Left lung (tissue), 14 donors: ENCODE measurements at places on chromosomes 7 and 10.

DNA sequence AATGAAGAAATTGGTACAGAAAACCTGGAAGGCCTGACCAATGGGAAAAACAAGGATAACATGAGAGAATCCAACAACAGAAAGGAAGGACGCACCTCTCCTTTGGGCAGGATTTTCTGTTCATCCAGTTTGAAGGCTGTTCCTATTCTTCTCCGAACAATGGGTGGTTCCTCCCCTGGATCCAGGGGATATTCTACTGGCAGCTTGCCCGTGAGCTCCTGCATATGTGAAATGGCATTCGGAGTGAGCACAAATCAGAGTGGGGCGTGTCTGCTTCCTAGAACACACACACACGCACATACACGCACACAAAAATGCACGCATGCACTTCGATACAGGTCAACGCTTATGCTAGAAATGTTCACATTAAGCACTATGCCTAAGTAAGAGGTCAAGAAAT lies 83.5 kb downstream of the PRPF18 start:
- no peak for DNase-seq
- H3K36me3 ChIP-seq = peaks cover 58% of the 10 kb centered on the region
- no peak overlapping the region for H3K4me3 ChIP-seq
- H3K4me1 ChIP-seq = no peaks in the 10 kb centered on the region
- no peaks in the 10 kb centered on the region for H3K27me3 ChIP-seq
- H3K27ac ChIP-seq = no peak overlapping the region

GRCh38 chr7:74066626-74067025 lies 17.0 kb upstream of the LIMK1 start:
- no peak overlapping the region for H3K4me3 ChIP-seq
- no peaks in the 10 kb centered on the region for H3K36me3 ChIP-seq
- peaks cover 14% of the 10 kb centered on the region for H3K4me1 ChIP-seq
- H3K27me3 ChIP-seq = no peaks in the 10 kb centered on the region
- peak; percentile 21 for DNase-seq
- H3K27ac ChIP-seq = no peak overlapping the region

DNA sequence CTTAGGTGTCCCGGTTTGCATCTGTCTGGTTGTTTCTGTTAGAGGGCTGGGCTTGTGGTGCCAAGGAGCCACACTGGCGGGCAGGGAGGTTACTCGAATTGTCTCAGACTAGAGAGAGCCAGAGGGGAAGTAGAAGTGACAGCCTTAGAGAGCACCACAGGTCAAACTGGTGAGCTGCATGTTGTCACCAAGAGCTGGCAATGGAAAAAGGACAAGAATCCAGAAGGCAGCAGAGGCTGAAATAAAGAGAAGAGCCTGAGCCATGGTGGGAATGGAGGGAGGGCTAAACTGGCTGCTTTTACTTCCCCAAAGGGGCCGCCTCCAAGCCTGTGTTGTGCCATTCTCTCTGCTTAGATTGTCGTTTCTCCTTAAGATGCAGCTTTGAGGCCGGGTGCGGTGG lies 31.1 kb upstream of the RHBDD2 start:
- DNase-seq = no peak
- no peaks in the 10 kb centered on the region for H3K36me3 ChIP-seq
- H3K4me1 ChIP-seq = peaks cover 6% of the 10 kb centered on the region
- H3K27me3 ChIP-seq = no peaks in the 10 kb centered on the region
- no peak overlapping the region for H3K27ac ChIP-seq
- H3K4me3 ChIP-seq = no peak overlapping the region

GRCh38 chr10:127550861-127551260 lies 1.8 kb downstream of the NPS start:
- DNase-seq = no peak
- no peak overlapping the region for H3K4me3 ChIP-seq
- no peaks in the 10 kb centered on the region for H3K27me3 ChIP-seq

DNA sequence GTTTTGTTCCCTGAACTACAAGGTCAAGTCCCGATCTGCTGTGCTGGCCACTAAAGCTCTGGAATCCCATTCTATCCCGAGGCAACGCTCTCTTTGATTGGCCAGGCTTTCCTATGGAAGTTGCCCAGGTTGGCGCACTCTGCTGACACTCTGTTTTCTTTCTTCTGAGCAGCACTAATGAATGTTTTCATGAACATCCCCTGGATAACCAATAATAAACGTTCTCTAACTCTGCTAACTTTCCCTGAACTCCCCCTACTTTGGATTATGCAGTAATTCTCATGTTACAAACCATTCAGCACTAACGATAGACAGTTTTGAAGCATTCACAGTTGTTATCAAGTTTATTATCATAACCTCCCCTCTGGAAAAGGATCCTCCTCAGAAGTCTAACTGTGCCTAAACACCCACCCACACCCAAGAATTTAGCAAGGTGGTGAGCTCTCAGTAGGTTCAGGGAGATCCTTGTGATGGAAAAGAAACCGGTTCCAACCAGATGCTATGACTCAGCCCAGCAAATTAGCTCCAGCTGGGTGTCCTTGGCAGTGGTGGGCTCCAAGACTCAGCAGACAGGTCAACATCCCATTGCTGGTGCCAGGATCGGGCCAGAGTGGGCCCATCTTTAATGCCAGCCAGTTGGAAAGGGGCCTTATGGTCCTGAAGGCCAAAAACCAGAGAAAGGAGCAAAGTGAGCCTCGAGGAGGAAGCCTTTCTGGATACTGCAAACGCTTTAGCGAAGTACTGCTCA lies 68.4 kb downstream of the CREB3L2 start:
- no peaks in the 10 kb centered on the region for H3K27me3 ChIP-seq
- H3K36me3 ChIP-seq = no peaks in the 10 kb centered on the region
- DNase-seq = no peak
- no peak overlapping the region for H3K4me3 ChIP-seq
- peak overlapping the region; percentile 58 for H3K27ac ChIP-seq

DNA sequence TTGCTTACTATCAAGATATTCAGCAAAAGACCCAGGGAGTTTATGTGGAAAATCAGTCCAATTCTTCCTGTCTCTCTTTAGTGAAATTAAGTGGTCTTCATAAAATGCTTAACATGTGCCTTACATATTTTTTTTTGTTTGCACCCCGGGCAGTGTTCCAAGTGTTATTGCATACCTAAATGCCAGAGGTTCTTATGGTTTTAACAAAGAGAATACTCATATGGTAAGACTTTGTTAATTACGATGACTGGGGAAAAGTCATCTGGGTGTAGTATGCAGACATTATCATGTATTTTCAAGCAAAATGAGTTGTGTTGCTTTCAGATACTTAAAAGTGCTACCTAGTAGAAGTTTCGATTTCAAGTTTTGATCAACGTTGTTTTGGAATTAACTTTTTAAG lies 82.6 kb downstream of the PRKG1 start:
- DNase-seq = no peak
- H3K4me3 ChIP-seq = no peak overlapping the region
- no peak overlapping the region for H3K27ac ChIP-seq
- no peaks in the 10 kb centered on the region for H3K27me3 ChIP-seq

- DNase-seq = peak; percentile 53
- no peaks in the 10 kb centered on the region for H3K27me3 ChIP-seq
- H3K4me3 ChIP-seq = no peak overlapping the region
- H3K4me1 ChIP-seq = peaks cover 5% of the 10 kb centered on the region
- no peaks in the 10 kb centered on the region for H3K36me3 ChIP-seq
Observed at GRCh38 chr7:155190688-155191087, 107.0 kb upstream of the INSIG1 start.

DNA sequence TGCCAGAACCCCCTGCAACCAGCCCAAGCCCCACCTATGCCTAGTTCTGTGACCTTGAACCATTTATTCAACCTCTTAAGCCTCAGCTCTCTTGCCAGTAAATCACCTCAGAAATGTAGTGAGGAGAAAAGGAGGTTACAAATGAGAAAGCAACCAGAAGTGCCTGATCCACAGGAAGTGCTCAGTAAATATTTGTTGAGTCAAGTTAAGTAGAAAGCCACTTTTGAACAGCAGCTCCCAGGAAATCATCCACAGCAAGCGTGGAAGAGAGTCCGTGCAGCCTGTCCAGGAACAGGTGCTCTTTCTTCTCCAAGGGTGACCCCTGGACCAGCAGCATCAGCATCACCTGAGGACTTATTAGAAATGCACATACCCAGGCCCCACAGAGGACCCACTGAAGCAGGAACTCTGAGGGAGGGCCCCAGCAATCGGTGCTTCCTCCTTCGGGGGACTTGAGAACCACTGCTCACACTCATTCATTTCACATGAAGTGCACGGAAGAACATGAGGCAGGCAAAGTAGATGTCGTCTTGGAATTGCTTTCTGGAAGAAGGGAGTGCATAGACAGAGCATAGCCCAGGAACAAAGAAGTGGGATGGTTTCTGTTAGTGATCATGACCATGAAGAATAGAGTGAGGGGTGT lies 6.3 kb upstream of the C10orf71 start:
- no peak for DNase-seq
- H3K27me3 ChIP-seq = no peaks in the 10 kb centered on the region
- no peaks in the 10 kb centered on the region for H3K36me3 ChIP-seq

DNA sequence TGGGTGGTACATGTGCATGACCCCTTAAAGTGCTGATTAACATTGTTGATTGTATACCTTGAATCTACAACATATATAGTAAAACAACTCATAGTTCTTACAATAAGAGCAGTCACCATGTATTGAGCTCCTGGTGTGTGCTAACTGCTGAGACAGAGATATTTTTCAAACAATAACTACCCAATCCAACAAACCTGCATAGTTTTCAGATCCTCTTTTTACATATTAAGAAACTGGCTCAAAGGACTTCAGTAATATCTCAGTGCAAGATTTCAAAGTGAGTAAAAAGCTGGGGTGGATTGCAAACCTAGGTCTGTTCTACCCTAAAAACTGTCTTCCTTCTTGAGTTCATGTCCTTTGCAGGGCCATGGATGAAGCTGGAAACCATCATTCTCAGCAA lies 272.2 kb downstream of the SNX13 start:
- H3K27ac ChIP-seq = no peak overlapping the region
- DNase-seq = no peak
- H3K4me3 ChIP-seq = no peak overlapping the region

- peaks cover 8% of the 10 kb centered on the region for H3K27me3 ChIP-seq
- peaks cover 14% of the 10 kb centered on the region for H3K4me1 ChIP-seq
- no peak overlapping the region for H3K27ac ChIP-seq
- no peak overlapping the region for H3K4me3 ChIP-seq
- H3K36me3 ChIP-seq = no peaks in the 10 kb centered on the region
Observed at GRCh38 chr7:44149571-44150465, 8.7 kb upstream of the MYL7 start.

GRCh38 chr7:106793015-106793975 lies 71.8 kb upstream of the PIK3CG start:
- H3K4me3 ChIP-seq = no peak overlapping the region
- no peak for DNase-seq
- no peaks in the 10 kb centered on the region for H3K4me1 ChIP-seq
- H3K27ac ChIP-seq = no peak overlapping the region
- H3K27me3 ChIP-seq = no peaks in the 10 kb centered on the region
- no peaks in the 10 kb centered on the region for H3K36me3 ChIP-seq

GRCh38 chr10:3702056-3702546 lies 82.9 kb downstream of the KLF6 start:
- no peaks in the 10 kb centered on the region for H3K4me1 ChIP-seq
- H3K4me3 ChIP-seq = no peak overlapping the region
- H3K27ac ChIP-seq = no peak overlapping the region
- no peak for DNase-seq
- no peaks in the 10 kb centered on the region for H3K27me3 ChIP-seq

GRCh38 chr10:53490553-53490952 lies 718.0 kb upstream of the MBL2 start:
- DNase-seq = no peak
- no peak overlapping the region for H3K27ac ChIP-seq
- H3K36me3 ChIP-seq = no peaks in the 10 kb centered on the region
- H3K27me3 ChIP-seq = no peaks in the 10 kb centered on the region

DNA sequence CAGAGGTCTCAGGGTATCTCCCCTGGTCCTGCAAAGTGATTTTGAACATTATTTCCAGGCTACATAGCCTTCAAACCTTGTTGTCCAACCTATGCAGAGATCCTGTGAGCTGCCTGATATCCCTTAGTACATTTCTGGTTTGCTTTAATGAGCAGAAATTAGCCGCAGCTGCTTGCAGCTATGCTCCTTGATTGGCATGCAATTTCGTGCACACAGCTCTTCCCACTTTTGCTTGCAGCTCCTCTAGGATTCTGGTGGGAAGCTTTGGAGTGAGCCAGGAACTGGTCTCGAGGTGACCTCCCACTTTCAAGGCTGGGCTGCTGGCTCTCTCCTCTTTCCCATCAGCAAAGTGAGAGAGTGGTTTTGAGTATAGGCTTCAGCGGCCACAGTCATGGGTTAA lies 45.8 kb downstream of the OAT start:
- H3K27ac ChIP-seq = no peak overlapping the region
- H3K4me1 ChIP-seq = no peaks in the 10 kb centered on the region
- no peaks in the 10 kb centered on the region for H3K36me3 ChIP-seq
- H3K4me3 ChIP-seq = no peak overlapping the region
- DNase-seq = no peak
- H3K27me3 ChIP-seq = peaks cover 23% of the 10 kb centered on the region

GRCh38 chr7:157760004-157760730 lies 423.4 kb downstream of the DNAJB6 start:
- no peak overlapping the region for H3K4me3 ChIP-seq
- no peaks in the 10 kb centered on the region for H3K36me3 ChIP-seq
- no peaks in the 10 kb centered on the region for H3K27me3 ChIP-seq
- peak; percentile 33 for DNase-seq

DNA sequence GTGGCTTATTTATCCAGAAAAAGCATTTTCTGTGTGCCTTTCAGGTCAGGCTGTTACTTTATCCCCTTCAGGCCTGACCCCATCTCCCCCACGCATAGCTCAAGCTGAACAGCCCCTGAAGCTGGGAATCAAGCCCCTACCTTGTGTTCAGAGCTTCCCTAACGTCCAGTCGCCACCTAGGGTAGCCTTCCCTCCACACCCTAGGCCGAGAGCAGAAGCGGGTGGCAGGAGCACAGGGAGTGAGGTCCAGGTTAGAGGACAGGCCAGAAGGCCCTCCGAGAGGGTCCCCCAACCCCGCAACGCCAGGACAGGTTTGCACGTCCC lies 479 bp upstream of the SEMA4G start:
- H3K27me3 ChIP-seq = no peaks in the 10 kb centered on the region
- H3K4me1 ChIP-seq = peaks cover 15% of the 10 kb centered on the region
- H3K27ac ChIP-seq = no peak overlapping the region
- no peak for DNase-seq

GRCh38 chr7:93948106-93948505 lies 26.6 kb downstream of the GNG11 start:
- H3K4me1 ChIP-seq = no peaks in the 10 kb centered on the region
- H3K36me3 ChIP-seq = no peaks in the 10 kb centered on the region
- DNase-seq = no peak
- H3K27me3 ChIP-seq = no peaks in the 10 kb centered on the region
- H3K27ac ChIP-seq = no peak overlapping the region
- H3K4me3 ChIP-seq = no peak overlapping the region

GRCh38 chr10:132583456-132583855 lies 45.9 kb downstream of the INPP5A start:
- no peak for DNase-seq
- H3K27me3 ChIP-seq = no peaks in the 10 kb centered on the region
- no peak overlapping the region for H3K4me3 ChIP-seq
- H3K4me1 ChIP-seq = peaks cover 19% of the 10 kb centered on the region
- H3K27ac ChIP-seq = peak overlapping the region; percentile 0
- no peaks in the 10 kb centered on the region for H3K36me3 ChIP-seq

GRCh38 chr10:86333826-86334487 lies 32.6 kb downstream of the GRID1 start:
- H3K27ac ChIP-seq = no peak overlapping the region
- no peak for DNase-seq
- H3K27me3 ChIP-seq = peaks cover 9% of the 10 kb centered on the region
- H3K4me3 ChIP-seq = no peak overlapping the region
- no peaks in the 10 kb centered on the region for H3K36me3 ChIP-seq

- no peak overlapping the region for H3K4me3 ChIP-seq
- H3K27me3 ChIP-seq = no peaks in the 10 kb centered on the region
- H3K27ac ChIP-seq = no peak overlapping the region
- H3K36me3 ChIP-seq = no peaks in the 10 kb centered on the region
Observed at GRCh38 chr7:105721571-105722104, 140.3 kb upstream of the EFCAB10 start.
